ENCODE measurements at places on chromosomes 13 and 19.
A peak's percentile ranks its signal among the peaks of the same experiment; 100 is the strongest.

GRCh38 chr13:32309312-32310133 lies 5.6 kb downstream of the ZAR1L start:
- no peak for DNase-seq

DNA sequence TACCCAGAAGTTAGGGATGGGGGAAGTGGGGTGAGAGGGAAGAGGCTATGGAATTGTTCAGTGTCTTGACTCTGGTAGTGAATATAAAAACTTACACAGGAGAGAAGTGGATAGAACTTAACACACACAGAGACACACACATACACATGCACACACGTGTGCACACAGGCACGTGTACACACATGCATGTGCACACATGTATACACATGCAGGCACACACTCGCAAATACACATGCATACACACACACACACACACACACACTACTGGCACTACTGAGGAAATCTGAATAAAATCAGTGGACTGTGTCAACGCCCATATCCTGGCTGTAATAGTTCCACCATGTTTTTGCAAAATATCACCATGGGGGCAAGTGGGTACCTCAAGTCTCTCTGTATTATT lies 107.9 kb downstream of the IRS2 start:
- no peak for DNase-seq

GRCh38 chr19:13408889-13409518 lies 97.3 kb downstream of the CACNA1A start:
- peak; percentile 58 for DNase-seq

GRCh38 chr13:99257291-99257690 lies 888 bp downstream of the GPR18 start:
- no peak for DNase-seq

DNA sequence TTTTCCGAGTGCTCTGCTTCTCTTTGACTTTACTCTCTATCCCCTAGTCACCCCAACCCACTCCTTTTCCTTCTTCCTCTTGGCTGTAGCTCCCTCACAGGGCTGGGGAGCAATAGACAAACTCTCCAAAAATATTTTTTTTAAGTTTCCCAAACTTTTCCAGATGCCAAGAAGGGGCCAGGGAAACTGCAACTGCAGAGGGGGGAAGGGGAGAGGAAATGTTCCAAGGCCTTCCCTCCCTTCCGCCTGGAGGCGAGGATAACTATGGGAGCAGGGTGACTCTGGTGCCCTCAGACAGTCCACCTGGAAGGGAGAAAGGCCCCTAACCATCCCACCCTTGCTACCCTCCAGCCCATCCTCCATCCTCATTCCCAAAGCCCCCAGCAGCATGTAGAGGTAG lies 49.4 kb downstream of the LYL1 start:
- DNase-seq, result no peak

DNA sequence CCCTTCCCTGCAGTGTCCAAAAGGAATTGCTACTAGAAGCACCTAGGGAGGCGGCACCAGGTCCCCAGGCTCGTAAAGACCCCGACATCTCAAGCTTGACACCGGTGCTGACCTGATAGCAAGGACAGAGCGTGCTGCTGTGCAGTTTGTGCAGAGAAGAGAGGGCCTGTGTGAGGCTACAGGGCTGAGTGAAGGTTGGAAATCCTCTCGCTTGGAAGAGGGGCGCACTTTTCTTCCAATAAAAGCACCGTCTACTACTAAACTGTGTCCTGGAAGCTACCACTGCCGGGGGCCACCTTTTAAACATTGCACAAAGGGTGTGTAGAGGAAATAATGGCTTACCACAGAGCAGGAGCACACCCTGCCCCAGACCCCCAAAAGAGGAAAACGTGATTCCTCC lies 11.0 kb downstream of the TMEM272 start:
- DNase-seq, result no peak

- DNase-seq, result no peak
Observed at GRCh38 chr19:17335575-17335974, 920 bp upstream of the ANO8 start.

DNA sequence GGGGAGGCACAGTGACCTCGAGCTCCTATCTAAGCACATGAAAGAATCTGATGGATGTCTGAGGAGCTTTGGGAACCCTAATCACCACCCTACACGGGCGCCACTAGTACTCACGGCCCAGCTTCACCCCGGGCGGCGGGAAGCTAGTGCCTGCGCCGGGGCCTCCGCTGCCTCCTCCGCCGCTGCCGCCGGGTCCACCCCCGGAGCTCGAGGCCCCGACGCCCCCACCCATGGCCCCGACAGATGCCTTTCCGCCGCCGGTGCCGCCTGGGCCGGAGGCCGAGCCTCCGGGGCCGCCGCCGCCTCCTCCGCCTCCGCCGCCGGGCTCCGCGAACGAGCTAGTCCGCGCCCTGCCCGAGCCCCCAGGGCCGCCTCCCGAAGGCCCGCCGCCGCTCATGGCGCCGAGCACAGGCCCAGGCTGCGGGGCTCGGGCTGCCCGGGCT lies 312 bp downstream of the GSK3A start:
- DNase-seq, result no peak

GRCh38 chr13:33244210-33244906 lies 41.2 kb downstream of the STARD13 start:
- no peak for DNase-seq

GRCh38 chr19:2540646-2541454 lies 64.9 kb downstream of the GADD45B start:
- DNase-seq, result peak; percentile 93

DNA sequence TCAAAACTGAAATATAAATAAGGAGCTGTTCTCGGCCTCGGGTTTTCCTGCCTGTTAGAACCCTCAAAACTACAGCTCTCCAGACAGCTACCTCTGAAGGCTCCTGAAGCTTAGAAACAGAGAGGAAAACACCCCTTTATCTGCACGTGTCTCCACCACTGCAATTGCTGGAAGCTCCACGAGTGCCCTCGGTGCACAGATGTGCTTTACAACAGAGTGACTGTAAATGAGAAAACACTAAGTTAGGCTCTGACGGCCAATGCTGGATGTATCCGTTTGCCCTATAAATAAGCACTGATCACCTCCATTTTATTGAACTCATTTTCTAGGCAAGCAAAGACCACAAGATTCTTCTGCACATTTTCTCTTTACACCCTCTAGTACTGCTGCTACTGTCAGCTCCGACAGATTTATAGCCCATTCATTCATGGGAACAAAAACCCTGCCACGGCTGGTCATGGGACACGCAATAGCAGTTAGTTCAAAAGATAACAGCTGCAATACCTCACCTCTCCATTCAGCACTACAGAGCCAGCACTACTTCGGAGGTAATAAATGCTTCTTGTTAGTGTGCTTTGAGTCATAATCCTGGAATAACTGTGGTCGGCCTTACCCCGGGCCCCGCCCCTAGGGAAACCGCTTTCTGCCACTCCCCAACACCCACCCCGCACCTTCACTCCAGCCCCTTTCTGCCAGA lies 241.1 kb upstream of the ZNF507 start:
- DNase-seq, result no peak
